ENCODE measurements at places on chromosomes 5 and 9.

GRCh38 chr9:14531341-14532269 is 161.6 kb downstream of the ZDHHC21 start:
- DNase-seq = no peak

- no peak for DNase-seq
Observed at GRCh38 chr9:99054581-99054980, 50.3 kb upstream of the TGFBR1 start.

DNA sequence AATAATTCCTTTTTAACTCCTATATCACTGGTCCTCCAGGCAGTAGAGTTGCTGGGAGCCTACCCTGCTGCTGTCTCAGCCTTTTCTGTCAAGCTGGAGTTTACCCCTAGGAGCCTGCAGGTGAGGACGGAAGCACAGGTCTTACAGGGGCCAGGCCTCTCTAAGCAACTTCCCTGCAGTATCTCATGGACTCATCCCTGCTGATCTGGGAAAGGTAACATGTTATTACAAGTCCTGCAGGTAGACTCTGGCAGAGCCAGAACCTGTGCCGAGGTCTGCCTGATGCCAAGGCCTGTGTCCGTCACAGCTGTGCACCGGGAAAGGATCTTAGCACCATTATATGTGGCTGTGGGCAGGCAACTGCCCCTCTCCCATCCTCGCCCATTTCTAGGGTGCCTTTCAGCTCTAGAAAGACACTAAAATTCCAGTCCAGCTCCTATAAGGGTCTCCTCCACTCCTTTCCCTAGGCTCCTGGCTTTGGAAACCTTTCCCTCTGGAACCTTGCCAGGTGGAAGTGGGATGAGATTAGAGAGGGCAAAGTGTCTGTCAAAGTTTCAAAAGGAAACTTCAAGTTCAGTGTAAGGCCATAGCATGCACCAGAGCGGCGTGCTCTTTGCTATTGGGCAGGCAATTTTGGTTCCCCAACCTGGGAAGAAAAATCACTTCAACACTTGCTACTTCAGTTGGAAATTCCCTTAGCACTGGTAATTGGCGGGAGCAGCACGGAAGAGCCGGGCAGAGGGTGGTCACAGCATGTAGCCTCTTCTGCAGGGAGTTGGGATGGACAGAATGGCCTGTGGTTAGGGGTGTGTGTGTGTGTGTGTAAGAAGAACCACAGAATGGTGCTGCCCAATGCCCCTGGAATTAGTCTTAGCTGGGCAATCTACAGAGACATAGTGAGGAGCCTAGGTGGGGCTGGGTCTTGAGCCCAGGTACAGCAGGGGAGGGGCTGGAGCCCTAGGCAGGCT is 17.5 kb downstream of the TMEM171 start:
- DNase-seq = no peak

DNA sequence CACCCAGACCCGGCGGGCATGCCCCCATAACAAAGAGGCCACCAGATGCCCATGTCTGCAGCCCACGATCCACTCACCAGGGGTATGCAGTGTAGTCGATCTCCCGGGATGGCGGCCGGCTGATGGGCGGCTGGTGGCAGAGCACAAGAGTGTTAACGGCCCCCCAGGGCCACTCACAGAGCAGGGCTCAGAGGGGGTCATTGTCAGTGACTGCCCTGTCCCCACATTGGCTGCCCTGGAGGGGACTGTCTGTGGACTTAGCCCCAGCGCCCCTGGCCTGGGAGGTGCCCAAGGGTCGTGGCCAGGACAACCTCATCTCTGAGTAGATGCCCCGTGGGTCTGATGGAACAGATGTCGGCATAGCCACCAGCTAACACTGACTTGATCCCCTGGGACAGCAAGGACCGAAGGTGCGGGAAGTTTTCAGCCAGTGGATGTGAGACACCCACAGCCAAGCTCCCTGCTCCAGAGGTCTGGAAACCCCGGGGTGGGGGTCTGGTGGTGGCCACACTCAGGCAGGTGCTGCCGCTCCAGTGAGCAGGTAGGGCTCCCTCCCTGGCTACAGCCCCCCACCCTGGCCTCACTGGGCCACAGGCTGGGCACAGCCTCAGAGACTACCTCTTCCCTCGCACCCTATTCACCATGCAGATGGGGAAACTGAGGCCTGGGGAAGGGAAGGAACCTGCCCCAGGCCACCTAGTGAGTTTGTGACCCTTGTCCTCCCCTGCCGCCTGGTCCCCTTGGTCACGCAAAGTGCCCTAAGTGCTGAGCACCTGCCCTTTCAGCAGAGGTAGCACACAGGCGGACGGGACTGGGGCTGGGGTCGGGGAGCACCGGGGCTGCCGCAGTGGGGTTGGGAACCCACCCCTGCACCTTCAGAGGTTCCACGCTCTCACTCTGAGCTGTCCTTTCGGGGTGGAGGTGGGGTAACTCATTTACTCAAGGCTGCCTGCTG is 38.1 kb upstream of the SARDH start:
- DNase-seq = no peak

DNA sequence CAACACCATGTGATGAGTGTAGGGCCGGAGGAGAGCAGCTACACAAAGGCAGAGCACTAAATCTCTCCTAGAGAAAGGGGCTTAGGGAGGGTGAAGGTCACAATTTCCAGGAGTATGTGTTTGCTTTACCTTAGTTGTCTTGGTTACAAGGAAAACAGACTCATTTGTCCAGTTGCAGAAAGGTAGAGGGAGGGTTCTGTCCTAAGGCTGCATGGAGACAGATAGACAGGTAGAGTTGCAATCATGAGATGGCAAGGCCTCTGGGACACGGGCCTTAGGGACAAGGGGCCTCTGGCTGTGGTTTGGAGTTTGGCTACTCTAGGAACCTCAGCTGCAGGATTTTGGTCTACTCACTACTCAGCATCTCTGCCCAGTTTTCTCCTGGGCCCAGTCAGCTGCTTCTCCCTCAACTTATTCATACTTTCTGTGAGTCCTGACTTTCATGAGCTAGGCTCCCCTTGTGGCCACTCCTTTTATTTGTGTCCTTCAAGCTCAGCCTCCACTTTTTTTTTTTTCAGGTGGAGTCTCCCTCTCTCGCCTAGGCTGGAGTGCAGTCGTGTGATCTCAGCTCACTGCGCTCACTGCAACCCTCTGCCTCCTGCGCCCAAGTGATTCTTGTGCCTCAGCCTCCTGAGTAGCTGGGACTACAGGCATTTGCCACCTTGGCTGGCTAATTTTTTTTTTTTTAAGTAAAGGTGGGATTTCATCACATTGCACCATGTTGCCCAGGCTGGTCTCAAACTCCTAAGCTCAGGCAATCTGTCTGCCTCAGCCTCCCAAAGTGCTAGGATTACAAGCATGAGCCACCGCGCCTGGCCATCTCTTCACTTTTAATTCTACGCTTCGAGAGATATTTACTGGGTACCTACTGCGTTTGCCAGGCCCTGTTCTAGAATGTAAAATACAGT is 76.6 kb downstream of the PTPDC1 start:
- DNase-seq = no peak

GRCh38 chr9:127204771-127205470 is 59.7 kb upstream of the GARNL3 start:
- no peak for DNase-seq

DNA sequence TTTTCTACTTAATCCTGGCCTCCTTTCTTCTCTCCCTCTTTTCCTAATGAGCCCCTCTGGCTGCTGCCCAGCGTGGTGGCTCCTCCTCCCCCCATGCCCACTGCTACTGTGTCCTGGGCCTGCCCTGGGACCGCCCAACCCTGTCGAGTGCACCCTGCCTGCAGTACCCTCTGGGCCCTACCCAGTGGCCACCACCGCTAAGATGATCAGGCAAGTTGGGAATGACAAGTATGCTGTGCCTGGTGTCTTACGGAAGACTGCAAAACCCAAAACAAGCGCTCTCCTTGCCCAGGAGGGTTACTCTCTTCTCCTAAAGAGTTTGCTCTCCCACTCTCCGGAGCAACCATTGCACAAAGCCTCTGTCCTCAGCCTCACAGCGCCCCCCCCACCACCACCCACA is 273.7 kb downstream of the SYK start:
- no peak for DNase-seq
